ENCODE measurements at places on chromosomes 11 and 22. TPM values are rescaled to one million over a fixed set of nuclear protein-coding genes. Genes with fewer than 3 reads are reported as not detected.

GRCh38 chr11:116461789-116462188 is 311.0 kb downstream of the BUD13 start:
- DNase-seq, result no peak

The OR10V1 gene
- not detected for polyA plus RNA-seq

- DNase-seq, result peak; percentile 19
Measured at GRCh38 chr11:77669848-77670511, 32.4 kb upstream of the CLNS1A start.

DNA sequence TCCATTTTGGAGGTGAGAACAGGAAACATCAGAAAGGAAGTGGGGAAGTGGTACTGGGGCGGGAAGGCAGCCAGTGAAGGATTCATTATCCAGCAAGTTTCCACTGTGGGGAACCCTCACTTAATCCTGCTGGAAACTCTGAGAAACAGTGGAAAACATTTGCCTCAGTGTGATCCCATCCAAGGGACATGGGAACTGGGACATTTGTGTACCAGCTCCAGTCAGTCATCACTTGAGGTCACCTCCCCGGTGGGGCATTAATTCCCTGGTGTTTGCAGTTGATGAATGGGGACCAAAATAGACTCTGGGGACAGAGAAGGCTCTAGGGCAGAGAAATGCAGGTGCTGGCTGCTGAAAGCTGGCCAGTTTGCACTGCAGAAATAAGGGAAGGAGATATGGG is 599.9 kb downstream of the BUD13 start:
- no peak for DNase-seq

DNA sequence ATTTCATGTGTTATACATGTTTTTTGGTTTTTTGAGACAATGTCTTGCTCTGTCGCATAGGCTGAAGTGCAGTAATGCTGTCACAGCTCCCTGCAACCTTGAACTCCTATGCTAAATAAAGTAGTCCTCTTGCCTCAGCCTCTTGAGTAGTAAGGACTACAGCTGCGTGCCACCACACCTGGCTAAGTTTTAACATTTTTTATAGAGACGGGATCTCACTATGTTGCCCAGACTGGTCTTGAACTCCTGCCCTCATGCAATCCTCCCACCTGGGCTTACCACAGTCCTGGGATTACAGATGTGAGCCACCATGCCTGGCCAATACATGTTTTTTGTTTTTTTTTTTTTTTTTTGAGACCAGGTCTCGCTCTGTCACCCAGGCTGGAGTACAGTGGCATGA is 33.9 kb downstream of the SWAP70 start:
- DNase-seq, result no peak

- no peak for DNase-seq
Measured at GRCh38 chr22:50326225-50326955, 422 bp downstream of the DENND6B start.

GRCh38 chr11:69965821-69966582 is 112.1 kb upstream of the ANO1 start:
- DNase-seq, result no peak

The CHEK2 gene
- 24.9 TPM for polyA plus RNA-seq

DNA sequence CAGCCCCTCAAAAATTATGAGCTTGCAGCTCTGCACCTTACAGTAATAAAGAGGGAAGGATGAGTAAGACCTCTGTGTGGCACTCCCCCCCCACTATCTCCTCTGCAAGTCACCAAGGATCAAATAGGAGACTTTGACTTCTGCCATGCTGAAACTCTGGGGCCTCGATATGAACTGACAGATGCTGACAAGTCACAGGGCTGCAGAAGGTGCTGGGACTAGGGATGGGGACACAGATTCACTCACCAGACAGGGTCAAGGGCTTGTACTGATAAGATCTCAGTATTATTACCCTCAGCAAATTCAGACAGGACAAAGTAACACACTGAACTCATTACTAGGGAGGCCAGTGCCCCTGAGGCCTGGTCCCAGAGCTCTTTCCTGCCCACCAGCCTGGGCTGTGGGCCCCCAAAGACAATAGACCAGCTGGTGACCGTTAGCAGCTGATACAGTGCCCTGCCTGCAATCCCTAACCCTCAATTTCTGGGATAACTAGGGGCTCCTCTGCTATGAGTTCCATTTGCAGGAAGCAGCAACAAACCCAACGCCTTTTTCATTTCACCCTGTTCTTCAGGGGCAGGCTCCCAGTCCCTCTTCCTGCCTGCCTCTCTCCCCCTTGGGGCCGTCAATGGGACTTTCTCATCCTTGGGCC is 20.1 kb downstream of the TMPRSS13 start:
- no peak for DNase-seq

GRCh38 chr11:57978686-57979531 is 44.8 kb upstream of the OR9Q1 start:
- DNase-seq, result no peak

The ZFP91 gene
- polyA plus RNA-seq, result 13.3 TPM

DNA sequence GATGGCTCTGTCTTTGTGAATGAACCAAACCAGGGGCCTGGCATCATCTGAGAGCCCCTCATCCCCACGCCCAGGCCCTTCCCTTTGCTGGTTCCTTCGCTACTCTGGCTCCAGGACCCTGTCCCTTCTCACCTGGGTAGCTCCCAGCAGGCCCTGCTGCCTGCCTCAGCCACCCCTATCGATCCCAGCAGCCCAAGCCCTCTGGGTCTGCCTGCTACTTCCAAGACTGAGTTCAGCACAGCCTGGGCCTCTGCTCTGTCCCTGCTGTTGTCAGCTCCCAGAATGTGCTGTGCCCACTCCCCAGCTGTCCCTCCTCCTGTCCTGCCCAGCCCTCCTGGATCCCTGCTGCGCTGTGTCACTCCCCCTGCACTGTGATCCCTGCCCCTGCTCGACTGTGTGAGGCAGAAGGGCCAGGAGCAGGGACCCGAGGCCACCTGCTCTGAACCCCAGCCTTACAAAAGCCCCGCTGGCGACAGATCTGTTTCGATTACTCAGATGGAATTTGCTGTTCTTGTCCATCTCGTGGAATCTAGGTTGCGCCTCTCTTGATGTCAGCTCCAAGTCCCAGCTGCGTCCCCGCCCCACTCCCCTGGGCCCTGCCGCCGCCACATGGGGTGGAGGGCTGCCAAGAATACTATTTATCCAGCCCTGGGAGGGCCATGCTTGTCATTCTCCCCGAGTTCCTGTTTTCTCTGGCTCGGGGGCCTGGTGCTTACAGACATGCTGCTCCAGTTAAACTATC is 13.0 kb downstream of the MRPL21 start:
- peak; percentile 96 for DNase-seq

DNA sequence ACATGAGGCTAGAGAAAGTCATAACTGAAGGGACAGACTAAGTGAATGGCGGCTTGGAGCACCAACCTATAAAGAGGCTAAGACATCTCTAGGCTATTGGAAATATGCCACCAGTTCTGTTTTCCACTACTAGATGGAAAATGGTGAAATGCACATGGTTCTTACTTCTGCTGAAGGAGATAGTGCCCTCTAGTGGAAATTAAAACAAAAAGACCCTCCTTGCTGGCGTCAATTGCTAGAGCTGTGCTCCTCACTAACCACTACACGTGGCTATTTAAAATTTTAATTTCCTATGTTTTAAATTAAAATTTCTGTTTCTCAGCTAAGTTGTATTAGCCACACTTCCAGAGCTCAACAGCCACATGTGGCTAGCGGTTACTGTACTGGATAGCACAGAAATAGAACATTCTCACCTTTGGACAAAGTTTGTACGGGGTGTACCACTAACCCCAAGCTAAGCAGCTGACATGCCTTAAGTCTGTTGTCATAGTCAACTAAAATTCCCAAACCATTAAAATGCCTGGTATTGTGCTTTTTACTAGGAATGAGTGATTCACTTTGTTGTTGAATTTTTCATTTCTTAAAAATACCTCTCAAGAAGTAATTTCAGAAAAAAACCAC is 34.1 kb upstream of the CALCA start:
- DNase-seq, result peak; percentile 42

GRCh38 chr22:42817556-42817955 is 39.5 kb downstream of the ARFGAP3 start:
- no peak for DNase-seq

DNA sequence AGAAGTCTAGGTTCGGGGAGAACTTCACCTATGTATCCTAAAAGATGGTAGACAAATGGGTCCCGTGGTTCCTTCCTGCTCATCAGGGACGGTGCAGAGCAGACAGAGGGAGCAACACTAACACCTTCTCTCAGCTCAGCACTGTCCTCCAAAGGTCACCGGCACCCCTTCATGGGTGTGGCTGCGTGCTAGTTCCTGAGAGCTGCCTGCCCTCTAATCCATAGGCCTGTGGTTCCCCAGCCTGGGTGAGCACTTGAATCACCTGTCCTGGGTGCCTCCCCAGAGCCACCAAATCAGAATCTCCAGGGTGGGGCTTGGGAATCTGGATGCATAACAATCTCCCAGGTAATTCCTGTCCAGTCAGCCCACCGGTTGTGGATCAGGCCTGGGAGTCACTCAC is 113.9 kb upstream of the TMEM45B start:
- DNase-seq, result no peak

The NELL1 gene
- polyA plus RNA-seq, result not detected

DNA sequence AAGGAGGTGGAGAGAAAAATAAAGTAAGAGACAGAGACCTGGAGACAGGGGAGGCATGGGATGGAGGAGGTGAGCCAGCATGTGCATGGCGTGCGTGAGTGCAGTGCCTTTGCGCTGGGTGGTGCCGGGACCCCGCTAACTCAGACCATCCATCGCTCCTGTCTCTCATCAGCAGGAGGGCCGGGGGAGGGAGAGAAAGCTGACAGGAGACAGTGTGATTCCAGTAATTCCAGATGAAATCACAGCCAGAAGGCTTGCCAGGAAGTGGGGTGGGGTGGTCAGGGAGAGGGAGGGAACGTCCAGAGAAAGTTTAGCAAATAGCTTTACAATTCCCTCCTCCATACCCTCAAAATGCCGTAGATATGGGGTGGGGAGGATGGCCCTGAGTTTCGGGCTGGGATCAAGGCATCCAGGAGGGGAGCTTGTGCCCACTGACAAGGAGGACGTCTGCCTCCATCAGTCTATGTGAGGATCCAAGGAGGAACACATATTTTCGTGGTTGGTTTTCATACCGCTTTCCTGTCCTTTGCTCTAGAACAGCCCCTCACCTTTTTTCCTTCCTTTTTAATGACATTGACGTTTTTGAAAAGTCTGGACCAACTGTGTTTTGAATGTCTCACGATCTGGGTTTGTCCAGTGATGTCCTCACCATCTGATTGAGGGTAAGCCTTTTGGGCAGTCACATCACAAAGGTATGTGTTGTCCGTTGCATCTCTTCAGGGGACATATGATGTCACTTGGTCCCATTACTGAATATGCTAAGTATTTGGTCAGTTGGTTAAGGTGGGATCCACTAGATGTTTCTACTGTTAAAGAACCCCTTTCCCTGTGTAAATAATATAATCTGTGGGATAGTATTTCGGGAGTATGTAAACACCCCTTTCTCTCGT is 567.3 kb downstream of the MIAT start:
- DNase-seq, result no peak

The ADAMTS8 gene
- polyA plus RNA-seq, result not detected

The GDPD4 gene
- not detected for polyA plus RNA-seq

DNA sequence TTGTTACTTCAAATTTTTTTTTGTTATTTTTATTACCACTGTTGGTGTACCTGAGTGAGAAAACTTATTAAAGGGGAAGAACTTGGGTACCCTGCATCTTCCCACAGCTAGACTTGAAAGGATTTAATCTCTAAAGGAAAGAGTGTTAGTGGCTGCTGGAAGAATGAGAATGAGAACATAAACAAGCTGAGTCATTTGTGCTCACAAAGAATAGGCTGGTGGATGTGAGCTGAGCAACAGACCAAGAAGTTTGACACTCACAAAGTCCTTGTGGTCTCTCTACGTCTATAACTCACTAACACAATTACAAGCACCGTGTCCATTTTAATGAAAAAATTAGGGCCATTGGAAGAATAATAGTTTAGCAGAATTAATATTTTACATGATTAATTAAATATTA is 217.6 kb upstream of the ANO5 start:
- no peak for DNase-seq

The MMP8 gene
- not detected for polyA plus RNA-seq

GRCh38 chr11:44556735-44557409 is 8.6 kb upstream of the CD82 start:
- DNase-seq, result peak; percentile 61

The NECTIN1 gene
- 8.4 TPM for polyA plus RNA-seq

The VSIG10L2 gene
- not detected for polyA plus RNA-seq

DNA sequence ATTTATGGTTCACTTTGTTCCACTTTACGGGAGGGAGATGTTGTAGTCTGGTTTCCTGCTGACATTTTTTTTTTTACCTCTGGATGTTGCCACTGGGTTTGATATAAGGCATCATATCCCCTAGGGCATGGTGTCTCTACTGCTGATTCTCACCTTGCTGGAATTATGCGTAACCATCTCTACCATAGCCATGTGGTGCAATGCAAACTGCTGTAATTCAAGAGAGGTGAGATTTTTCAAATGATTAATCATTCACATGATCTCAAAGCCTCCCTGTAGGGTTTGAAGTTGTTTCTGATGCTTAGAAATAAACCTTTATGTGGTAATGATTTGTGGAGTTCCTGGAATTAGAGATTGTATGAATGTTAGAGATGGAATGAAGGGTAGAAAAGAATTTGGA is 13.0 kb downstream of the MS4A3 start:
- DNase-seq, result no peak

The CDHR5 gene
- polyA plus RNA-seq, result not detected

The TUB gene
- 2.3 TPM for polyA plus RNA-seq

All from endothelial cell of umbilical vein (primary cell).